Suprapubic skin (tissue), 4 donors: ENCODE measurements at places on chromosomes 1 and 21. TPM values are rescaled to one million over a fixed set of nuclear protein-coding genes. Genes with fewer than 3 reads are reported as not detected.

GRCh38 chr1:82944822-82945221, 1054.1 kb downstream of the TTLL7 start:
- no peaks in the 10 kb centered on the region for H3K27me3 ChIP-seq
- no peak overlapping the region for H3K4me3 ChIP-seq
- no peaks in the 10 kb centered on the region for H3K4me1 ChIP-seq

DNA sequence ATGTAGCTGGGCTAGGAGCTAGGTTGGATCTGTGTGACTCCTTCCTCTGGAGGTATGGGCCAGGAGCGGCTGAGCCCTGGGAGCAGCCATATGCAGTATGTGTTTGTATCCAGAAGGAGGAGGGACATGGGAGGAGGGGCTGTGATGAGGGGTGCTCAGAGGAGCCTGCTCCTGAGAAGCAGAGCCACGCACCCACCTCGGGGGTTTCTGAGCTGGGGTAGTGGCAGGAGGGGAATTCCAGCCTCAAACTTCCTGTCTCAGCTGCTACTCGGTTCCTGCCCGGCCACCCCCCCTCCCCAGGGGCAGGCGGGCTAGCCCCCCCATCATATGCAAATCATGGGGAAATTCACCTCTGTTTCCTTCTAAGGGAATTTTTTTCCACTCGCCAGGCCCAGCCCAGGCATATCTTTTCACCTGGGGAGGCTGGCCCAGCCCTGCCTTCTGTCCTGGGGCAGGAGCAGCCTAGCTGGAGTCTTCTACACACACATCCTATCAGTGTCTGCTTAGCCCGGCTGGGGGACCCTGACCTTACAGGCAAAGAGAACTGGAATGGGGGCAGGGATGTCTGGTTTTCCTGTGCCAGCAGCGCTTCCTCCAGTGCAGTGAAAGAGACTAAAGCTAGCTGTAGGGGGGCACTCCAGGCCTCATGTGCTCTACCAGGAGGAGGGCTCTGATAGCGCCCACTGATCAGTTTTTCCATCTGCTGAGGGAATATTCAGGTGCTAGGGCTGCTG, 3.0 kb downstream of the ZC3H12A start:
- H3K27ac ChIP-seq = peak overlapping the region; percentile 95
- DNase-seq = peak; percentile 72
- peaks cover 30% of the 10 kb centered on the region for H3K36me3 ChIP-seq
- peaks cover 89% of the 10 kb centered on the region for H3K4me1 ChIP-seq

- H3K4me3 ChIP-seq = no peak overlapping the region
- H3K36me3 ChIP-seq = no peaks in the 10 kb centered on the region
- peaks cover 13% of the 10 kb centered on the region for H3K4me1 ChIP-seq
- no peak for DNase-seq
- no peak overlapping the region for H3K27ac ChIP-seq
- no peaks in the 10 kb centered on the region for H3K27me3 ChIP-seq
Observed at GRCh38 chr1:86753700-86754099, 49.3 kb downstream of the SH3GLB1 start.

DNA sequence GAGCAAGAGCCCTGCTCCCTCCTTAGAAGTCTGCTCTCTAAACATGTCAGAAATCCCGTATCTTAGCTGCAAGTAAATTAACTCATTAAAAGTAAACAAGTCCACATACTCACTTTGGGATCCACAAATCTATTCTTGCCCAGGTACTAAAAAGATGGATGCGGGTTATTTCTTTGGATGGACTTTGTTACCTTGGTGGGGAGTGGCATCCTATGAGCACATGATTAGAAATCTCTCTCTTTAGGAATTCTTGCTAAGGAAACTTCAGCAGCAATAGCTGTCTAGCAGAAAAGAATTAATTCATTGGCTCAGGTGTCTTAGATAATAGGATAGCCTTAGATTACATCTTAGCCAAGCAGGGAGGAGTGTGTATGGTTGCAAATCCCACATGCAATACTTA, 25.2 kb downstream of the NRDC start:
- no peaks in the 10 kb centered on the region for H3K27me3 ChIP-seq
- DNase-seq = no peak
- H3K27ac ChIP-seq = no peak overlapping the region
- peaks cover 6% of the 10 kb centered on the region for H3K4me1 ChIP-seq
- H3K36me3 ChIP-seq = peaks cover 12% of the 10 kb centered on the region
- H3K4me3 ChIP-seq = no peak overlapping the region

- no peak overlapping the region for H3K27ac ChIP-seq
- no peak for DNase-seq
- H3K27me3 ChIP-seq = no peaks in the 10 kb centered on the region
- peaks cover 31% of the 10 kb centered on the region for H3K4me1 ChIP-seq
- no peaks in the 10 kb centered on the region for H3K36me3 ChIP-seq
- H3K4me3 ChIP-seq = peak overlapping the region; percentile 79
Observed at GRCh38 chr1:5990913-5991312, 1.3 kb downstream of the NPHP4 start.

- no peak overlapping the region for H3K4me3 ChIP-seq
- H3K36me3 ChIP-seq = peaks cover 64% of the 10 kb centered on the region
- no peak overlapping the region for H3K27ac ChIP-seq
Observed at GRCh38 chr1:229452956-229453801, 19.3 kb upstream of the ACTA1 start.

IFT25 gene
- 15.3 TPM for total RNA-seq

GRCh38 chr1:6935361-6935883, 150.2 kb downstream of the CAMTA1 start:
- peaks cover 7% of the 10 kb centered on the region for H3K27me3 ChIP-seq
- H3K27ac ChIP-seq = no peak overlapping the region
- H3K4me1 ChIP-seq = no peaks in the 10 kb centered on the region
- H3K36me3 ChIP-seq = no peaks in the 10 kb centered on the region

DNA sequence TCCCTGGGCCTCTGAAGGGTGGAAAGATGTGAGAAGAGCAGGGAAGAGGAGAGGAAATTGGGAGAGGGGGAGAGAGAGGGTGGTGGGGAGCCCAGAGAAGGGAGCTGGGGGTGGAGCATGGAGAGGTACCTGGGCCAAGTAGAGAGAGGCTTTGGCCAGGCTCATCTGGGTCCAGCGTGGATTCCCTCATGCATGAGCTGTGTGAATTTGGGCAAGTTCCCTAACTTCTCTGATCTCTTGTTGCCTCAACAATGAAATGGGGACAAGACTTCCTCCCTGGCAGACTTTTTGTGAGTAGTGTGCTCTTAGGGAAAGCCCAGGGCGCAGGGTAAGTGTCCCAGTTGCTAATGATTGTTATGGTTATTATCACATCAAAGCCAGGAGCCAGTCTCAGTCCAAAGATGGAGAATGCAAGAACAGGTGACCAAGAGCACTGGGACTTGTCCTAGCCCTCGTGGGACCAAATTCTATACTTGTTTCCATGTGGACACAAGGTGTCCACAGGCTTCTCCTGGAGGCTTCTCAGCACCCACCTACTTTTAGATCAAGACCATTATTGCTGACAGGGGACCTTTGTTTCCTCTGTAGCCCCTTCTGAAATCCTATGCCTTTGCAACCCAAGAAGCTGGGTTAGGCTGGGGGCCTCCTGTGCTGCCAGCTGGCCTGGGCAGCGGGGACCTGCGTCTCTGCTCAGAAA, 13.9 kb downstream of the IL6R start:
- H3K4me1 ChIP-seq = peaks cover 92% of the 10 kb centered on the region
- H3K27ac ChIP-seq = peak overlapping the region; percentile 96
- H3K27me3 ChIP-seq = no peaks in the 10 kb centered on the region
- DNase-seq = no peak
- H3K4me3 ChIP-seq = peak overlapping the region; percentile 27

DNA sequence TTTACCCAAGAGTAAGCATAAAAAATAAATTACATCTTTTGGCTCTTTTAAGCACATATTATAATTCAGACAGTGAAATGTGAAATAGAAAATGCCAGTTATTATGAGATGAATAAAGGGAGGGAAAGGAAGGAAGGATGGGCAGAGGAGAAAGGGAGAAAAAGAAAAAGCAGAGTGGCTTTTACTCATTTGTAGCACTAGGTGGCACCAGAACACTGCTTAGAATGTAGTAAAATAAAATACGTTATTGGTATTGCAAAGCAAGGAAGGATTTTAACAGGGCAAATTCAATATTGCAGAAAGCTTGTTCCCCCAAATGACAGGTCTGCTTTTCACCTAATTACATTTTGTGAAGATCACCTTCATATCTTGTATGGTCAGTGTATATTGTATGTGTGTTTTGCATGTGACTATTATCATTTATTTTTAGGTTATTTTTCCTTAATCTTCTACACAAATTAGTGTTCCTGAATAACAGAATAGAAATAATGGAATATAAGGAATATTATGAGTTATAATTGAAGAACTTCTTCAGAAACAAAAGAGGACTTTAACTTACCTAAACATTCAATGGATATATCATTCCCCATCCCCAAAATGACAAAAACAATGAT, 9.1 kb upstream of the PCNX2 start:
- DNase-seq = no peak
- no peaks in the 10 kb centered on the region for H3K4me1 ChIP-seq
- no peak overlapping the region for H3K4me3 ChIP-seq
- H3K27me3 ChIP-seq = no peaks in the 10 kb centered on the region
- no peak overlapping the region for H3K27ac ChIP-seq

GRCh38 chr1:19814681-19815503, at the start of gene RNF186:
RNF186 (minus strand) TSS chr1:19815283; CDS start chr1:19815101, 182 bp downstream.
- no peak within 1 kb of the TSS for H3K4me3 ChIP-seq
- no peaks in the 10 kb centered on the region for H3K4me1 ChIP-seq
- no peaks in the 10 kb centered on the region for H3K36me3 ChIP-seq
- no peaks in the 10 kb centered on the region for H3K27me3 ChIP-seq

DNA sequence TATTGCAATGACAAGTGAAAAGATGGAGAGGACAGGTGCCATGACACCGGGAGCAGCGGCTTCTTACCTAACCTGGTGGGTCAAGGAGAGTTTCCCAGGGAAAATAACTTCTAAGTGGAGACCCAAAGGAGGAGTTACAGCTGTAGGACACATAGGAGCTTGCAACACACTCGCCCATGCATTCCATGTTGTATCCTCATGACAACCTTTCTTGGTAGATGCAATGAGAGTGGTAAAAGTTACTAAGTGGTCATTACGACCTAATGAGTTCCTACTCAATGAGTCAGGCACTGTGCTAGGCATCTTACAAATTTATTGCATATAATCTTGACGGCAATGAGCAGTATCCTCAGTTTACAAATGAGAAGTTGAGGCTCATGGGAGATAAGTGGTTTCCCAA, 119.5 kb upstream of the HOOK1 start:
- H3K27ac ChIP-seq = no peak overlapping the region
- no peak overlapping the region for H3K4me3 ChIP-seq
- no peak for DNase-seq
- H3K36me3 ChIP-seq = no peaks in the 10 kb centered on the region

- no peaks in the 10 kb centered on the region for H3K27me3 ChIP-seq
- no peak for DNase-seq
- H3K4me3 ChIP-seq = no peak overlapping the region
- H3K36me3 ChIP-seq = no peaks in the 10 kb centered on the region
- H3K4me1 ChIP-seq = peaks cover 12% of the 10 kb centered on the region
Observed at GRCh38 chr21:46041183-46041582, 56.7 kb upstream of the COL6A2 start.

GRCh38 chr1:41860214-41860613, 58.5 kb downstream of the HIVEP3 start:
- DNase-seq = no peak
- H3K27ac ChIP-seq = no peak overlapping the region
- H3K36me3 ChIP-seq = no peaks in the 10 kb centered on the region
- H3K27me3 ChIP-seq = no peaks in the 10 kb centered on the region
- H3K4me3 ChIP-seq = no peak overlapping the region

DNA sequence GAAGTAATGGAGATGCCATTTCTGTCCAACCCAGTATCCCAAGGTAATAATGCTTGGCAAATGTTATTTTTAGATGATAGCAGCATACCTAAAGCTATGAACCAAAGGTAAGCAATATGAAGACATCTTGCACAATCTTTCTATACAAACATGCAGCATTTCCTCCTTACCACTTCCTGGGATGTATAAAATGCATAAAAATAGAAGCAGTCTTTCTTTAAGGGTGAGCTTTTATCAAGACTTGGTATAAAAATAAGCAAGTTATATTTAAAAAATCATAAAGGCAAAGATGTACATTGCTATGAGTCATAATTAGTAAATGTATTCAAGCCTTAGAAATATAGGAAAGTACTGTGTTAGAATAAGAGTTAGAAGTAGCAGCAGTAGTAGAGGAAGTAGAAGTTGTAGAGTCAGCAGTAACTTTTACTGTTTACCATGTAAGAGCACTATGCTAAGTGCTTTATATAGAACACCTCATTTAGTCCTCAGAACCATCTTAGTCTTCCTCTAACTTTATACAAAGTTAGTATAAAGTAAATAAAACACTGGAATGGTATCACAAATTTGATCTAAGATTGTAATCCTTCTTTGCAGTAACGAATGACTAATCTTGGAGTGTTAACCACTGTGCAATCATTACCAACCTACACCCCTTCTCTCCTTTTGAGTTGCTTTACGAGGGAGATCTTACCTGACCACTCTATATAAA, 371.3 kb downstream of the VAV3 start:
- no peak for DNase-seq
- H3K27me3 ChIP-seq = no peaks in the 10 kb centered on the region
- no peaks in the 10 kb centered on the region for H3K36me3 ChIP-seq
- no peak overlapping the region for H3K4me3 ChIP-seq

DNA sequence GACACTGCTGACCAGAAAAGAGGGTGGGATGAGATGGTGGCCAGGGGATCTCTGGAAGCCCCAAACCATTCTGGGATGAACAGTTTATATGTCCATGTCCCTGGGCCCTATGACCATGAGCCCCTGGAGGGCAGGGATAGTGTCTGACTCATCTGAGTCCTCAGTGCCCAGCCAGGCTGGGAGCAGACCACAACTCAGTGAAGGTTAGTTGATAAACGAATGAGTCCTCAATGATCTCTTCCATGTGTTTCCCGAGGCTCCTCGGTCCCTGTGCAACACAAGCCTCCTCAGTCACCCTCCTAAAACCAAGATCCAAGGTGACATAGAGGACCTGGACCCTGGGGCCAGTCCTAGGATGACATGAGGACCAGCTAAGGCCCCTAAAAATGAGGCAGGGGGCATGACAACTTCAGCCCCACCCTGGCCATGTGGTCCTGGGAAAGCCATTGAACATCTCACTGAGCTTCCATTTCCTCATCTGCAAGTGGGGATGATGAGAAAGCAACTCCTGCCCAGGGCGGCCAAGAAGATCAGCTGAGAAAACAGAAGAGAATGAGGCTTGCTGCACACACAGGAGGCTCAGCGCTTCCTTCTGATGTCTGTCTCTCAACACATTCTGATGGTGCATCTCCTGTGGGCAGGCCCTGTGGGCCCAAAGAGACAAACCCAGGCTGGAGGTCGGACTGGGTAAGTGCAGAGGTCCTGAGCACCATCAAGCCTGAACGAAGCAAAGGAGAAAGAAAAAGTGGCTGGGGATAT, 86.3 kb downstream of the GLIS1 start:
- H3K4me1 ChIP-seq = peaks cover 10% of the 10 kb centered on the region
- no peak overlapping the region for H3K4me3 ChIP-seq
- no peaks in the 10 kb centered on the region for H3K36me3 ChIP-seq
- H3K27ac ChIP-seq = no peak overlapping the region
- H3K27me3 ChIP-seq = no peaks in the 10 kb centered on the region
- DNase-seq = peak; percentile 57

GRCh38 chr1:246302711-246303317, 204.3 kb downstream of the SMYD3 start:
- H3K27me3 ChIP-seq = no peaks in the 10 kb centered on the region
- H3K27ac ChIP-seq = no peak overlapping the region
- DNase-seq = no peak

CCDC18 gene
- 15.9 TPM for total RNA-seq

S100A7 gene
- total RNA-seq = 107 TPM
